H54 (cell line): ENCODE measurements at places on chromosomes 7 and 10.

GRCh38 chr10:7337431-7338171, 73.2 kb downstream of the SFMBT2 start:
- no peak for DNase-seq

DNA sequence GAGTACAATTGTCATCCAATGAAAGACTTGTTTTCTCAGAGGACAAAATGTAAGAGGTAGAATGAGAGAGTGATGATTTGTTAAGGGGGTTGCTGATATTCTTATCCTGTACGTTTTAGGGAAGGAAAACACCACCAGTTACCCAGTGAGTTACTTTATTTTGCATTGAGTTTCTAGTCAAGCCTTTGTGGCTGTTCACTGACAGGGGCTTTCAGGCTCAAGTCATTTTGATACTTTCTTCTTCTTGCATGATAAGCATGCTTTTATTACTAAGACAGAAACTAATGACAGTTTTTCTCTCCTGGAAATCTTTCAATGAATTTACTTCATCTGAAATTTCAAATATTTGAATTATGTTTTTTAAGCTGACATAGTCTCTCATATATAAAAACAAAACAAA, 710.2 kb upstream of the POM121L12 start:
- DNase-seq: no peak

DNA sequence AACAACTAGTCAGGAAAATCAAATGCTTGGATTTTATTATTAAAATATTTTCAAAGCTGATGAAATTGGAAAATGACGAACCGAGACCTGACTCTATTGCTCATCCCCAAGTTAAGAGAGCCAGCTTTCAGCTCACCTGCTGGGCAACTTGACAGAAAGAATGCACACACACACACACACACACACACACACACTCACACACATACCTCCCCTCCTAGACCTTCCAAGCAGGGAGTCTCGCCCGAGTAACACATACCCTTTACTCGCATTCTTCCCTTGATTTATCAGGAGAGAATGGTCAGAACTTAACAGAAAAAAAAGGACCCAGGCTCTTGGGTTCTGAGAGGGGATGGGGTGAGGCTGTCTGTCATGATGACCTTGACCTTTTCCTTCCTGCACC, 19.1 kb downstream of the GPRIN2 start:
- DNase-seq: no peak

DNA sequence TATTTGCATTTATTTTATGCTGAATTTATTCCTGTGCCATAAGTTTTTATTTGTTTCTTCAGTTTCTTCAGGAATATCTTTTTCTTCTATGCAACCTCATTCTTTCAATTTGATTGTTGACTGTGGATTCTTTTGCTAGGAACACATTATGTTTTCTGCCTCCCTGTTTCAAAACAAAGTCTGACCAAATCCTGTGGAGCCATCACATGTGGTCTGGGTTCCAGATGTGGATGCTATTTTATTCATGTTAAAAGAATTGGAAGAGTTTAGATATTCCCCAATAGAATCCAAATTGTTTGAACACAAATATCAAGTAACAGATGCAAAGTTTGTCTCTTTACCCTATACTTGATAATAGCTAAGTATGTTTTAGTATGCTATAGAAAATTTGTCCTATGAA, 56.8 kb upstream of the LRRC17 start:
- DNase-seq: no peak

GRCh38 chr10:52775132-52775647, 2.6 kb upstream of the MBL2 start:
- DNase-seq: no peak

GRCh38 chr7:135147899-135148721, at the start of gene TMEM140:
TSS of gene TMEM140 (plus strand) at chr7:135148072. CDS start at chr7:135164442, 16,370 bp downstream.
- DNase-seq: no peak

GRCh38 chr7:6526997-6527378, 24.3 kb downstream of the GRID2IP start:
- no peak for DNase-seq

- DNase-seq: no peak
Measured at GRCh38 chr7:98254951-98255610, 3.0 kb upstream of the TECPR1 start.

DNA sequence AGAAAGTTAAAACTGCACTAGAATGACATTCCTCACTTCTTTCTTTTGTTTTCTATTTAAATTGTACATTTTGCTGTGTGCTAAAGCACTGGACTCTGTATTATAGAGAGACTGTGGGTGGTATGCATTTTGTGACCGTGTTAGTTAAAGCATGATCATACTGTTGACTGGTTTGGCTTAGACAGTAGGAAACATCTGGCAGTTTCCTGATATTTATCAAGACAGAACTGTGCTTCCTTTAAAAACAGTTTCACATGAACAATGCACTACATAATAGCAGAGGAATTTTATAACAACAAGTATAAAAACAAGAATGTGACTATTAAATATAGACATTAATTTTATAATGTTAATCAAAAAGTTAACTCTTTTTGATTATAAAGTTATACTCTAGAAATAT, 23.1 kb downstream of the GNG11 start:
- no peak for DNase-seq

DNA sequence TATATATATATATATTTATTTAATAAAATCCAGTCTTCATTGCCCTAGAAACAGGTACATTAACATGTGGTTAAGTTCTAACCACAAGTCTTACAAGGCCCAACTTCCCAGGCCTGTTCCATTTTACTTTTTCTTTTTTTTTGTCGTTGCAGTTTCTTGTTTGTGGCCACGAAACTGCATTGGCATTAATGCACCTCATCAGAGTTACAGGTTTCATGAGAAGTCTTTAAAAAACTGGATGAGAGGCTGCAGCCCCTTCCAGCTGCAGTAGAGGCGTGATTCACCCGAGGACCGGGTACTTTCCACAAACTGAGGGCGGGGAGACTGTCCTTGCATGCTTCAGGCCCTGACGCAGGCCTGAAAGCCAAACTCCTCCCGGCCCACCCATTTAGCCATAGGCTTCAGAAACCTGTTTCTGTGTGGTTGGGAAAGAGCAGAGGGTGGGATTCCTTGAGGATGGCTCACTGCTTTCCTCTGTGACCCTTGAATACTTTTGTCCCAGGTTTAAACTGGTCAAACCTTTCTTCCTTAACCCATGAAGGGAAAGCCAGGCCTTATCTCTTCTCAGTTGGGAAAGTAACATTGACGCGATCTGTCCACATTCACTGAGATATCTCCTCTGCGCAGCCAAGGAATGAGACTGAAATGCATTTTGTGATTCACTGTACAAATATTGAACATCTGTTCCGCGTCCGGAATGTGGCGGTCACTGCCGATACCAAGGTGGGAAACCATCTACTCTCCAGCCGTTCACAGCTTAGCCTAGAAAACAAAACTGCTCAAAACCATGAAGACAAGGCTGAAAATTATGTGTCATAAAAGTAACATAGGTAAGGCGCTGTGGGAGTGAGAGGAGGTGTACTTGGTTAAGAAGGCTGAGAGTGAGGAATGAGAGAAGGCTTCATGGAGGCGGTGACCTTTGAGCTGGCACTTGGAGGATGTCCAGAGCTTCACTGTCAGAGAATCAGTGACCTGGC, 311.7 kb downstream of the GATA3 start:
- DNase-seq: peak; percentile 22

DNA sequence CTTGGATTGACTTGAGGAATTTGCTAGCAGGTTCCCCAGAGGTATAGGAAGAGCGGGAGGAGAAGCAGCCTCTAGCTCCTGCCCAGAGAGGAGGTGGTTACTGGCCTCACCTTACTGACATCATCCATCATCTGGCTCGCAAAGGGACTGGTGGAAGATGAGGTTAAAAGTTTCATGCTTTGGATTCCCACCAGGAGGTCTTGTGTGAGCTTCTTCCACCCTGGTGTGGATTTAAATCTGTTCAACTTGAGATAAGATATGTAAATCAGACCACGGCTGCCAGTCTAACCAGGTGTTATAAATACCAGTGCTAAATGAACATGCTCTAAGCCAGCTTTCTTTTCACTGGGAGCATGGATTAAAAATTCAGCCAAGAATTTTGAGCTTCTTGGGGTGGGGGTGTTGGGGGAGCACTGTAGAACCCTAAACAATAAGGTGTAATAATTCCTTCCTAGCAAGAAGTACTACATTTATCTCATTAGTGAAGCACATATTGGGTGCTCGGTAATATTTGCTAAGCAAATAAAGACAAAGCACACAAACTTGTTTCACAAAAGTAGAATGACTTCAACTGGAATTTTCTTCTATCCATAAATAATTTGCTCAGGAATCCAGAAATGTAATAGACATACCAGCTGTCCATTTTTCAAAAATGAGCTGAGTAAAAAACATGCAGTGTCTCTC, 7.8 kb downstream of the PROSER2 start:
- DNase-seq: no peak
